ENCODE measurements at places on chromosomes 11 and 22. TPM values are rescaled to one million over a fixed set of nuclear protein-coding genes. Genes with fewer than 3 reads are reported as not detected.
A peak's percentile ranks its signal among the peaks of the same experiment; 100 is the strongest.

GRCh38 chr22:44261861-44262595, 50.7 kb downstream of the SHISAL1 start:
- DNase-seq: no peak
- no peak overlapping the region for H3K27ac ChIP-seq
- H3K27me3 ChIP-seq: no peaks in the 10 kb centered on the region
- H3K4me1 ChIP-seq: no peaks in the 10 kb centered on the region

RRP7A gene
- total RNA-seq: 32.8 TPM

GRCh38 chr22:27885977-27886842, 32.8 kb downstream of the PITPNB start:
- no peak overlapping the region for H3K4me3 ChIP-seq
- peaks cover 9% of the 10 kb centered on the region for H3K36me3 ChIP-seq
- peak; percentile 57 for DNase-seq
- peaks cover 9% of the 10 kb centered on the region for H3K4me1 ChIP-seq
- H3K27me3 ChIP-seq: no peaks in the 10 kb centered on the region

DNA sequence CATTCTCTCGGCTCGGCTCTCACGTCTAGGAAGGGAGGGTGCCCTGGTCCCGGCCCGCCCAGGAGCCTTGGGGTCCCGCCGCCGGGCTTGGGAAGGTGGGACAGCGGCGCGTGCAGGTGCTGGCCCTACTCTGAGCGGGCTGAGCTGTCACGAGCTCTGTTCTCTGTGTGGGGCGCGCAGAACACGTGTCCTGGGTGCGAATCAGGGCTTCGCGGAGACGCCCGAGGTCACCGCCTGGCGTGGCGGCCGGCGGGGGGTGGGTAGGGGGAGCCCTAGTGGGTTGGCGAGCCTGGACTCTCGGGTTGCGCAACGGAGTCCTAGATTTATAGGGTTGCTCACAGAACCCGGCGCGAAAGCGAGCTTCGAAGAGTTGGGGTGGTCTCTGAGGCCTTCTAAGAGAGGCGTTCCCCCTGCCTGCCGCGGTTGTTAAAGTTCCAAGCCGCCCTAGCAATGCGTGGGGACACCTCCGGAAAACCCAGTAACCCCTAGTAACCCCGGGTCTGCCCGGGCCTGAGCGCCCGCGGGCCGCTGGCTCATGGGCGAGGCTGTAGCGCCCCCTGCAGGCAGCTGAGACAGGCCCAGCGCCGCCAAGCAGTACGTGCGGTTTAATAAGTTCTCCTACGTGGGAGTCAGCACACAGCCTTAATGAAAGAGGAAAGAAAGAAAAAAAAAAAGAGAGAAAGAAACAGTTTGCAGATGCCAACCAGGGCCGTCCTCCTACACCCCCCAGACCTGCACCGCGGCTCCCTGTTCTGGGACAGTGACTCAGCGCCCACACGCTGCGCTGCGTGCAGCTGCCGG, 2.7 kb downstream of the ADM start:
- H3K36me3 ChIP-seq: no peaks in the 10 kb centered on the region
- peak overlapping the region; percentile 19 for H3K27ac ChIP-seq
- DNase-seq: peak; percentile 67
- no peaks in the 10 kb centered on the region for H3K27me3 ChIP-seq
- peaks cover 59% of the 10 kb centered on the region for H3K4me1 ChIP-seq

OR51E1 gene
- total RNA-seq: 0.21 TPM

DNA sequence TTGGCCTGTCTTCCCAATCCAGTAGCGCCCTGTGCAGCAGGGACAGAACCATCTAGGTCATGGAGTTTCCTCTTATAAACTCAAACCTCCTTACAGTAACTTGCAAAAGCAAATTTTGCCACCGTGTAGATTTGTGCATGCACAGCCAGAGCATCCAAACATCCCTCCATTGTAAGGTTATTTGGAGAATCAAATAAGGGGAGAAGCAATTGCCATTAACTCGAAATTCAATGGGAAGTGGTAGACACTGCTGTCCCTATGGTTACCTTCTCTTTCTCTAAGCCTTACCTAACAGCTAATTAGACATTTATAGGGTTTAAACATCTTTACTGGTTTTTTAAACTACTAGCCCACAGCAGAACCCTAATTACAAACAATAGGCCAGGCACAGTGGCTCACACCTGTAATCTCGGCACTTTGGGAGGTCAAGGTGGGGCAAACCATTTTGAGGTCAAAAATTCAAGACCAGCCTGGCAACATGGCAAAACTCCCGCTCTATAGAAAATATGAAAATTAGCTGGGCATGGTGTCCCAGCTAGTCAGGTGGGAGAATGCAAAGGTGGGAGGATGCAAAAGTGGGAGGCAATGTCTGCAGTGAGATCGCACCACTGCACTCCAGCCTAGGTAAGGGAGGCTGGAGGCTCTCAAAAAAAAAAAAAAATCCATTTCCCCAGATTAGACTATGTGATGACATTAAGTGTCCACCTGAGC, 6.6 kb downstream of the HSPA8 start:
- no peak for DNase-seq
- no peak overlapping the region for H3K27ac ChIP-seq
- peaks cover 27% of the 10 kb centered on the region for H3K4me1 ChIP-seq
- H3K4me3 ChIP-seq: no peak overlapping the region
- H3K27me3 ChIP-seq: no peaks in the 10 kb centered on the region
- H3K36me3 ChIP-seq: peaks cover 20% of the 10 kb centered on the region

DNA sequence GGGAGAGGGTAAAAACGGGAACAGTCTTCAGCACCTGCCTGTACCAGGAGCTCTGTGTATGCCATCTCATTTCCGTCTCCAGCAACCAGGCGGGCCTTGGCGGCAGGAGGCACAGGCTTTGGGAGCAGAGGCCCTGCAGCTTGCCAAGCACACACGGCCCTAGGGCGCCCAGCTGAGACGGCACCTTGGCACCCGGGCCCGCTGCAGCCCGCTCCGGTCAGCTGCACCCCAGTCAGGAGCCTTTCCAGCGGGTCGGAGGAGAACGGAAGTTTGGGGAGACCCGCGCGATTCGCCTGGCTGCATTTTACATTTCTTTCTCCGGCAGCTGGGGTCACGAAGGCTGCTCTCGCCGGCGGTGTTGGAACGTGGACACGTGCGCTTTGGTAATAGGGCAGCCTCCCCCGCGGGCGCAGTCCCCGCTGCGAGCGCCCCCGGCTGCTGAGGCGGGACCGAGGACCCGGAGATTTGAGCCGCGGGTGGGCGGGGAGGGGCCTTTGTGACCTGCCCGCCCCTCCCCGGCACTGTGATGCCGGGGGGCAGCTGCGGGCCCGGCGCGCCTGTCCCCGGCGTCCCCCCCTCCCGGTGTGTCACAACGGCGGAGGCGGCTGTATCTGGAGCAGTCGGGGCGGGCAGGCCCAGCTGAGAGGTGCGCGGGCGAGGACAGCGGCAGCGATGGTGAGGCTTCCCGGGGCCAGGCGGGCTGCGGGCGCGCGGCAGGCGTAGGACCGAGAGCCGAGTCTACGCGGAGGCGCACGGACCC, at the start of gene TUBA8:
TUBA8 (plus strand) TSS at position 616 of the 760 bp plus-strand sequence; CDS start at position 673, 57 bp downstream.
- no peaks in the 10 kb centered on the region for H3K36me3 ChIP-seq
- peaks cover 19% of the 10 kb centered on the region for H3K4me1 ChIP-seq
- no peak within 1 kb of the TSS for H3K27ac ChIP-seq
- no peaks in the 10 kb centered on the region for H3K27me3 ChIP-seq

DNA sequence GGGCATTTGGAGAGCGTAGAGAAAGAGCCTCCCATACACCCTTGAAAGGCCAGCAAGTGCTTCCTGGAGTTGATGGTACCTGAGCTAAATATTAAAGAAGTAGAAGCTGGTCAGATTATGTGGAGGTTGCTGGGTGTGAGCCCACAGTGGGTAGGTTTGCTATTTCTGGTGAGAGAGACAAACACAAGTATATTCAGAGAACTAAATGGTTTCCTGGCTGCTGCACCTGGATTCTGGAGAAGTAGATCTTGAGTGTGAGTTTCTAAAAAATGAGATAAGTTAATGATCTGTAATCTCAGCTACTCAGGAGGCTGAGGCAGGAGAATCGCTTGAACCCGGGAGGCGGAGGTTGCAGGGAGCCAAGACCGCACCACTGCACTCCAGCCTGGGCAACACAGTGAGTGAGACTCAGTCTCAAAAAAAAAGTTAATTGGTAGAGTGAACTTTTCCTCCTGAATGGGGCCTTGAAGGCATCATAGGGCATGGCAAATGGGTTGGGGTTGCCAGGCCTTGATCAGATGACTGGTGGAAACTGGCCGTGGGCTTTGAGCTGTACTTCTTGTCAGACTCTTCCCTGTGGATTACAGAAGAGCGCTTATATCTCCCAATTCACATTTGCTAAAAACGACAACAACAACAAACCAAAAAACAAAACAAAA, 75.8 kb downstream of the ADAMTS15 start:
- no peaks in the 10 kb centered on the region for H3K36me3 ChIP-seq
- DNase-seq: no peak
- peaks cover 23% of the 10 kb centered on the region for H3K4me1 ChIP-seq
- no peak overlapping the region for H3K27ac ChIP-seq
- H3K4me3 ChIP-seq: no peak overlapping the region
